ENCODE measurements at places on chromosomes 1 and 21.

GRCh38 chr21:28480470-28480869, 512.2 kb downstream of the LTN1 start:
- peak; percentile 75 for DNase-seq

DNA sequence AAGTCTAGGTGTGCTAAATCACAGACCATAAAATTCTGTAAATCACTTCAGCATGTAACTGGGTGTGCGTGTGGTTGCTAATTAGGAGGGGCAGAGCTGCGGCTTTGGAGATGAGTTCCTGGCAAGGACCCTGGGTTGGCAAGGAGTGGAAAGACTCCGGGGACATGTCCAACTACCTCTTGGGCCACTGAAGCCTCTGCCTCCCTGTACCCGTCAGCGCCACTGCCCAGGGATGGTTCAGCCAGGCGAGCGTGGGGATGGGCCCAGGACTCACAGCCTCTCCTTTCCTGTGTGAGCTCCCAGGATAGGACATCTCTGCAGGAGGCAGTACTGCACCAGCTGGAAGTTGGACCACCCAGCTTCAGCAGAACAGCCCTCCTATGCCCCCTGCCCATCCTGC, 386.4 kb upstream of the VAMP3 start:
- DNase-seq: no peak

DNA sequence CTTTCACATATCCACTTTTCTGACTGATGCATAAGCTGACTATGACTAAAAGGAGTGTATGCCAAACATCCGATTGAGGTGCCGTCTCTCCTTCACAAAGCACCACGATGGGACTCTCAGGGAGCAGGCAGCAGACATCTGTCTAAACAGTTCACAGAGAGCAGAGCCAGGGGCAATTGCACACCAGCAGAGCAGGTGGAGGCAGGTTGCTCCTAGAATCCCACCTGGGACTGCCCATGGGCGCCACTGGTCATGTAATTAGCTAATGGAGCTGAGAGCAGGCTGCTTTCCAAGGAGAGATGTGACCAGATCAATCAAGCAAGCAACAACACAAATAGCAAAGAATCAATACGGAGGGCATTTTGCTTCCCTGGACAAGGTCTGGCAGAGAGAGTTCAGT, 30.5 kb upstream of the COA6 start:
- no peak for DNase-seq

DNA sequence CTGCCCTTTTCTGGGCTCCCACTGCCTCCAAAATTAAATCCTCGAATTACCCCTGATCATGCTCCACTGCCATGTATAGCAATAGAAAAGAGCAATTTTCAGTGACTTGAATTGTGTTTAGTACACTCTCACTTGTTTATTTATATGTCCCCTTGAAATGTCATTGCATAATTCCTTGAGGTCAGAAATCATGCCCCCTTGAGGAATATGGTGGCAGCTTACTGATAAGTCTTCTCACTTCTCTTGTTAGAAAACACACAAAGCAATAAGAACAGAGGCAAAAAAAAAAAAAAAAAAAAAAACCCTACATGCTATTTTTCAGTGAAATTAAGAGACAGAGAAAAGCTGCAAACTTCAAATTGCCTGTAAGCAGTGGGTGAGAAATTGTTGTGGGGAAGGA, 37.5 kb downstream of the GPR88 start:
- no peak for DNase-seq

GRCh38 chr1:30604801-30605440, 118.5 kb downstream of the MATN1 start:
- DNase-seq: no peak

DNA sequence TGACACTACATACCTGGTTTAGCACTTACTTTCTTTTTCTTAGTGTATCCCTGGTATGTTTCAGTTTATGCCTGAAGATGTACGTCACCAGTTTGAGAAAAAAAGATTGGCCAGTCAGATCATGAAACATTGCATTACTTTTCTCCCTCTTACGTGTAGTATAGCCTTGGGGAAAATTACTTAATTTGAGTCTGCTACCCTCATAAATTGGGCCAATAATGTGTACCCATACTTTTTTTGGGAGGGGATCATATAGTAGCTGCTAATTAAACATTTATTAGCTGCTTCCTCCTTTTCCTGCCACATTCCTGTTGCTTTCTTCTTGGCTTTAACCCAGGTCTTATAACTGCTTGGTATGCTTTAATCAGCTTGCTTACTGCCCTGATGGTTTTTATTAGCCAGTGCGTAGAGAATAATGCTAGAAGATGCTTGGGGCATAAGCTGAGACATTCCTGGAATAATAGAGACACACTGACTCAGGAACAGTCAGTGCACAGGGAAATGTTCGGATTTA, 32.1 kb downstream of the RABGAP1L start:
- DNase-seq: peak; percentile 85

GRCh38 chr1:153344718-153345025, 4.0 kb downstream of the PGLYRP4 start:
- DNase-seq: no peak
